PC-3 (cell line): ENCODE measurements at places on chromosomes 3 and 15. TPM values are rescaled to one million over a fixed set of nuclear protein-coding genes. Genes with fewer than 3 reads are reported as not detected.

- H3K27me3 ChIP-seq: no peaks in the 10 kb centered on the region
- no peaks in the 10 kb centered on the region for H3K4me1 ChIP-seq
- no peaks in the 10 kb centered on the region for H3K36me3 ChIP-seq
- H3K27ac ChIP-seq: no peak overlapping the region
These were observed 805.8 kb downstream of the PLOD2 start for GRCh38 chr3:145355206-145355605.

- H3K36me3 ChIP-seq: no peaks in the 10 kb centered on the region
- no peak overlapping the region for H3K27ac ChIP-seq
- H3K4me3 ChIP-seq: no peak overlapping the region
- H3K4me1 ChIP-seq: no peaks in the 10 kb centered on the region
- H3K27me3 ChIP-seq: peaks cover 33% of the 10 kb centered on the region; the same call in 1 of the 2 replicates
- DNase-seq: no peak
These were observed 68.0 kb upstream of the WNT7A start for GRCh38 chr3:13947912-13948311.

DNA sequence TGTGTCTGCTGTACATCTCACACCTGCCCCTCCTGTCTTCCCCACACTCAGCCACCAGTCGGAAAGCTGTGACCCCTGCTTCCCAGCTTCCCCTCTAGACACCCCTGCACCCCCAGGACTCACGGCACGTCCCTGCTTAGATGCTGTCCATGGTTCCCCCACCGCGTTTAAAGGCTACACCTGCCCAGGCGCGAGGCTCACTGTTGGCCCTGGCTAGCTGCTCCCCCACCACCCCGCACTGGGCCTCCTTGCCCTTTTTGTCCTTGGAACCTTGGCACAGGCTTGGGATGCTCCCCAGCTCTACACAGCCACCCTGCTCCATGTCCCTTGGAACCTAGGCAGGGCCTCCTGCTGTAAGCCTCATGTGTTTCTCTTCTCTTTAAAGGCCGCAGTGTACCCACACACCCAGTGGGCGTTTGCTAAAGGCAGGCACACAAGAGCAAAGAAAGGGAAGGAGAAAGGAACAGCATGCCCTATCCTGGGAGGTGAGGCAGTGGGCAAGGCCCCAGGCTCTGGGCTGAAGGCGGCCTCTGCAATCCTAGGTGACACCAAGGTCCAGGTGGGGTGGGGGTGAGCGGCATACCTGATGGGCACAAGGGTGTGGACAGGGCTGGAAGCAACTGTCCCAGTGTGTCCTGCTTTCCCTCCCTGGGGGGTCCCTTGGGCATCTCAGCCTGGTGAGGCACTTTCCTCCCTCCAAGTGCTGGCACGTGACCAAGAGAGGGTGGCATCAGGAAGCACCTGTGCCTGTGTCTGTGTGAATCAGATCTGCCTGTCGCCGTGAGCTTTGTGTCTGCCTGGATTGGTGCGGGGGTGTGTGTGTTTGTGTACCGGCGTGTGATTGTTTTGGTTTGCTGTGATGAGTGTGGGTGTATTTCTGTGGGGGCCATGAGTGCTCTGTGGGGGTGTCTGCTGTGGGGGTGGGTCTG, 54.4 kb downstream of the TPRA1 start:
- H3K27me3 ChIP-seq: no peaks in the 10 kb centered on the region; the same call in 1 of the 2 replicates
- H3K4me1 ChIP-seq: no peaks in the 10 kb centered on the region
- no peak overlapping the region for H3K4me3 ChIP-seq
- no peak for DNase-seq
- no peak overlapping the region for H3K27ac ChIP-seq
- H3K36me3 ChIP-seq: no peaks in the 10 kb centered on the region

Gene ROPN1
- total RNA-seq: not detected in 2 replicates

DNA sequence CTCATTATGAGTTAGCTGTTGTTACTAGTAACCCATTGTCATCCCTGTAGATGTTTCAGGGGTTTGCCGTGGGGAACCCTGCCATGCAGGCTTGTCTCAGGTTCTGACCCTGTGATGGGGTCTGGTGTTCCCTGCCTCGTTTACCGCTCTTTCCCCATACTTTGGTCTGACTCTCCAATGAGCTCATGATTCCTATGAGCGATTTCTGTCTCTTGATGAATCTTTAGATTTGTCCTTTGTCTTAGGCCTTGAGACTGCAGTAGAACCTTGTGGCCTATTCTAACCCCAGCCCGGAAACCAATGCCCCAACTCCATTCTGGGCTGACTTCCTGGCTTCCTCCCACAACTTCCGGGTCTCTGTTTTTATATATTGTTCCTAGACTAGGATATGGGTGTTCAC, 11.3 kb upstream of the IQGAP1 start:
- no peaks in the 10 kb centered on the region for H3K27me3 ChIP-seq
- no peak for DNase-seq
- H3K27ac ChIP-seq: no peak overlapping the region

Gene STRIT1
- not detected in 2 replicates for total RNA-seq

DNA sequence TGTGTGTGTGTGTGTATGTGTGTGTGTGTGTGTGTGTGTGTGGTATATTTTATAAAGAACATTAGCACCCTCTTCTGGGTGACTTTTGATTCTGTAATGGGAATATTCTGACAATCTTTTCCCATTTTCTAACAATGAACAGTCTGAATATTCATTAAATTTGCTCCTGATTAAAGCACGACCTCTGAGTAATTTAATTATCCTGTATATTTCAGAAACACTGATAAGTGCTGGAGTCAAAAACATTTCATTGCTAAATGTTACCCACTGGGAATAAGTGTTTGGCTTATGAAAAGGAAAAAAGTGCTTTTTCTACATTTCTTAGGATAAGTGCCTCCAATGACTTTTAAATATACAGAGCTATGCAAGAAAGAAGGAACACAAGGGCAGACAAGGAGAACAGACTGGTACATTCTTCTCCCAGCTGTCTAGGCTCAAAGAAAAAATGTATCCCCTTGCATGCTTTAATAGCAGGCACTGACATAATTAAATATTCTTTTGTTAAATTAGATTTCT, 32.3 kb upstream of the SYNPR start:
- DNase-seq: no peak
- H3K36me3 ChIP-seq: no peaks in the 10 kb centered on the region
- no peak overlapping the region for H3K4me3 ChIP-seq
- no peaks in the 10 kb centered on the region for H3K27me3 ChIP-seq
- H3K27ac ChIP-seq: no peak overlapping the region

Gene WDR93
- 0.22 TPM in 1 of 2 replicates, not detected in the other for total RNA-seq

Gene DUOXA1
- 1.3 TPM in 1 of 2 replicates, not detected in the other for total RNA-seq

Gene PRKCD
- total RNA-seq: 7.8 and 18.7 TPM in 2 replicates

Gene CLSTN2
- not detected in 2 replicates for total RNA-seq

Gene SAMD7
- not detected in 2 replicates for total RNA-seq

Gene LYZL4
- total RNA-seq: not detected in 2 replicates

DNA sequence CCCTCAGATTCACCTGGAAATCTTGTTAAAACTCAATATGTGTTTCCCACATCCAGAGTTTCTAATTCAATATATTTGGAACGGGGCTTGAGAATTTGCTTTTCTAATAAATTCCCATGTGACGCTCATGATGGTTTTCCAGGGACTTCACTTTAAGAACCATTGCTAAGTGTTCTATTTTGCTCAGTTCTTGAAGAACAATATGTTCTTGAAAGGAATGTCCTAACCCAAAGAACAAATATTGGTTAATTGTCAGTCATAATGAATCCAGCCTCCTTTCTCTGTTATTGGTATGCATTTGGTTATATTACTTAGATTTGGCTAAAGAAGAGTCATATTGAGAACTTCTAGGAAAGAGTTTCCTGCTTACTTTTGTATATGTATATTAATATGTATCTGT, 4.4 kb upstream of the PLSCR2 start:
- H3K4me3 ChIP-seq: no peak overlapping the region
- H3K36me3 ChIP-seq: no peaks in the 10 kb centered on the region
- H3K27me3 ChIP-seq: no peaks in the 10 kb centered on the region

Gene GOLGA8F
- total RNA-seq: not detected in 2 replicates

Gene MAP3K13
- 24.0 and 24.4 TPM in 2 replicates for total RNA-seq

- H3K36me3 ChIP-seq: no peaks in the 10 kb centered on the region
- no peak overlapping the region for H3K4me3 ChIP-seq
- no peak for DNase-seq
- H3K4me1 ChIP-seq: no peaks in the 10 kb centered on the region
These were observed 142.0 kb upstream of the ATP2B2 start for GRCh38 chr3:10647376-10647775.

DNA sequence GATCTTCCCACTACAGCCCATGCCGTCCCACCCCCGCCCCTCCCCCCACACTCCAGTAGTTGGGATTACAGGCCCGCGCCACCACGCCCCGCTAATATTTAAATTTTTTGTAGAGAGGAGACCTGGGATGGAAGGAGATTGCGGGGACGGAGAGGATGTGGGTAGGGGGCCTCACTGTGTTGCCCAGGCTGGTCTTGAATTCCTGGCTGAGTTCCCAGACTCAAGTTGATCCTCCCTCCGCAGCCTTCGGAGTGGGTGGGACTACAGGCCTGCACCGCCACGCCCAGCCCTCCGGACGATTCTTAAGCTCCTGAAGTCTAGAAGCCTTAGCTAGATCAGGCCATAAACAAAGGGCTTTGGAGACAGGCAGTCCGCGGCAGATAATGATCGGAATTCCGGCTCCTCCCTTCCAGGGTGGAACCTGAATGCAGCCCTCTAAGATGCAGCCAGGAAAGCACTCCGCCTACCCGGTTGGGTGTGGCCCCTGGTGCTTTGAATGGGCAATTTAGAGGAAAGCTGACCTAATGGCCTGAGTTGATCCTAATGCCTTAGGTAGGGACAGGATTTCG, at the start of gene DPPA2:
Gene DPPA2, minus strand, starts transcription at position 356 of the 569 bp plus-strand sequence. CDS start 1,975 bp downstream, outside the sequence.
- peaks cover 11% of the 10 kb centered on the region; the same call in 1 of the 2 replicates for H3K27me3 ChIP-seq
- H3K4me3 ChIP-seq: no peak within 1 kb of the TSS
- DNase-seq: no peak
- H3K27ac ChIP-seq: no peak within 1 kb of the TSS
- H3K4me1 ChIP-seq: no peaks in the 10 kb centered on the region
- no peaks in the 10 kb centered on the region for H3K36me3 ChIP-seq
